ENCODE measurements at places on chromosomes 12 and 14.

DNA sequence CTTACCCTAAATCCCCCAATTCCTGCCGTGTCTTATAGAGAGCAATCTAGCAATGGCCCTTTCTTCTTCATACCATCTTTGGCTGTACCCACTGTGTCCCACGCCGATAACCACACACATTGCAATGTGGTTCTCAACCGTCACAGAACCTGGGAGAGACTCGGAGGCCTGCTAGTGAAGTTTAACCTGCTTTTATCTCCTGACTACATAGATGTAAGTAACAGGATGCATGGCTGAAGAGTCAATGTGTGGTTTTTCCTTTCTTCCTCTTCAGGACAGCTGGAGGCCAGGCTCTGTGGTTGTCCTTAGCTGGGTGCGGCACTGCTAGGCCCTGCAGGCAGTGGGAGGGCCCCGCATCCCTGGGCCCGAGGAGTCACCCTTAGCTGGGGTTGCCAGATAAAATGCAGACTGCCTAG, 51.3 kb downstream of the ZNF664 start:
- no peak for DNase-seq

DNA sequence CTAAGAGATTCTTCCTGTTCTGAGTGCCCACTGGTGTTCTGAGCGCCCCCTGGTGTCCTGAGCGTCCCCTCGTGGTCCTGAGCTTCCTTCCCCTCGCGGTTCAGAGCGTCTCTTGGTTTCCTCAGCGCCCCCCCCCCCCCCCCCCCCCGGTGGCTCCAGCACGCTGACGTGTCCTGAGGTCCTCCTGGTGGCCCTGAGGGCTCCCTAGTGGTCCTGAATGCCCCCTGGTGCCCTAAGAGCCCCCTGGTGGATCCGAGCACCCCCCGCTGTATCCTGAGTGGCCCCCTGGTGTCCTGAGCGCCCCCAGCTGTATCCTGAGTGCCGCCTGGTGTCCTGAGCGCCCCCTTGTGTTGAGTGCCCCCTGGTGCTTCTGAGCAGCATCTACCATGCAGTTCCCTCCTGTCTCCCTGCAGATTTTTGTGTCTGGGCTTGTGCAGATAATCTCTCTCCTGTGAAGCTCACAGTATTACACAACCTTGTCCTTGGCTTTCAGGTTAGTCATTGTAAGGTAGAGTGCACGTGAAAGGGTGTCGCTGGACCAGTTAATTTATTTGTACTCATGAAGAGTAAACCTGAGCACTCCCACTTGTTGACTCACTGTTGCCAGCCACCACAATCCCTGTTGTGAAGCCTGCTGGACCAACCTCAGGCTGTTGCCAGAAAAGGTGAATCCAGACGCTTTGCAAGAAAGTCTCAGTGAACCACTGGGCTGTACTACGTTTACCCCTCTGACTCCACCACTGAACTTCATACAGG, 1168.4 kb downstream of the TMEM121 start:
- no peak for DNase-seq

DNA sequence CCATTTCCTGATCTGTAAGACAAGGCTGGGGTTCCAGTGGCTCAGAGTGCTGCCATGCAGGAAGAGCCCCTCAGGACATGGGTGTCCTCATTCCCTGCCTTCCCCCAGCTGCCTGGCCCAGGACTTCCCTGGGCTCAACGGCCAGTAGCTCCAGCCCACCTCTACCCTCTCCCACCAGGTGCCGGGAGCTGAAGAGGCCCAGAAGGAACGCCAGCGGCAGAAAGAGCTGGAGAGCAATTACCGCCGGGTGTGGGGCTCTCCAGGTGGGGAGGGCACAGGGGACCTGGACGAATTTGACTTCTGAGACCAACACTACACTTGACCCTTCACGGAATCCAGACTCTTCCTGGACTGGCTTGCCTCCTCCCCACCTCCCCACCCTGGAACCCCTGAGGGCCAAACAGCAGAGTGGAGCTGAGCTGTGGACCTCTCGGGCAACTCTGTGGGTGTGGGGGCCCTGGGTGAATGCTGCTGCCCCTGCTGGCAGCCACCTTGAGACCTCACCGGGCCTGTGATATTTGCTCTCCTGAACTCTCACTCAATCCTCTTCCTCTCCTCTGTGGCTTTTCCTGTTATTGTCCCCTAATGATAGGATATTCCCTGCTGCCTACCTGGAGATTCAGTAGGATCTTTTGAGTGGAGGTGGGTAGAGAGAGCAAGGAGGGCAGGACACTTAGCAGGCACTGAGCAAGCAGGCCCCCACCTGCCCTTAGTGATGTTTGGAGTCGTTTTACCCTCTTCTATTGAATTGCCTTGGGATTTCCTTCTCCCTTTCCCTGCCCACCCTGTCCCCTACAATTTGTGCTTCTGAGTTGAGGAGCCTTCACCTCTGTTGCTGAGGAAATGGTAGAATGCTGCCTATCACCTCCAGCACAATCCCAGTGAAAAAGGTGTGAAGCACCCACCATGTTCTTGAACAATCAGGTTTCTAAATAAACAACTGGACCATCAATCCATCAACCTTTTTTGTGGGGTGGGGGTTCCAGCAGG, 17.6 kb downstream of the AGAP2 start:
- peak; percentile 1 for DNase-seq

GRCh38 chr14:68039593-68039992, 220.0 kb downstream of the RAD51B start:
- DNase-seq, result no peak

DNA sequence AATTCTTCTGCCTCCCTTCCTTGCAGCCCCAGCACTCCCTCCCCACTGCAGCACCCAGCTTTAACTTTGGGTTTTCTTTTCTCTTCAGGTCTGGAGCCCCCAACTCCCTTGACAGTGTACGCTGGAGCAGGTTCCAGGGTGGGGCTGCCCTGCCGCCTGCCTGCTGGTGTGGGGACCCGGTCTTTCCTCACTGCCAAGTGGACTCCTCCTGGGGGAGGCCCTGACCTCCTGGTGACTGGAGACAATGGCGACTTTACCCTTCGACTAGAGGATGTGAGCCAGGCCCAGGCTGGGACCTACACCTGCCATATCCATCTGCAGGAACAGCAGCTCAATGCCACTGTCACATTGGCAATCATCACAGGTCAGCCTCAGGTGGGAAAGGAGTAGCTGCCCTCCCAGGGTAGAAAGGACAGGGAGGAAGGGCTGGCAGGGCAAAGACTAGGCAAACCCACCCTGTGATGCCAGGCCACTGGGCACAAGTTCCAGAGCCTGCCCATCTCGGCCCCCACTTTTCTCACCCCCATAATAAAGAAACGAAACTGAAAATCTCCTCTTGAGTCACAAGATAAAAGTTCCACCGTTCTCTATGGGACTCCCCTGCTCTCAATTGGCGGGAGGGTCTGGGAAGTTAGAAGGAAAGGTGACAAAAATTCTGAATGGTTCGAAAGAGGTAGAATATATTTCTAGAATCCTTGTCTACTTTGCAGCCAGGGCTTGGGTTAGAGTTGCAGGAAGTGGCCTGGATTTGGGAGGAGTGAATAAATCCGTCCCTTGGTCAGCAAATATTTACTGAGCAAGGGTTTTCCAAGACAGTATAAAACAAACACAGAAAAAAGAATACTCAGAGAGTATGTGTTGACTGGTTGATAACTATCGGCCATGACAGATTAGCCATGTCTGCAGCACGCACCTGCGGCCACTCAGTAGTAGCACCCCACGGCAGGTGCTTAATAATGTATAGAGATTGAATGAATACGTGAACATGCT, 3.2 kb downstream of the LAG3 start:
- no peak for DNase-seq

DNA sequence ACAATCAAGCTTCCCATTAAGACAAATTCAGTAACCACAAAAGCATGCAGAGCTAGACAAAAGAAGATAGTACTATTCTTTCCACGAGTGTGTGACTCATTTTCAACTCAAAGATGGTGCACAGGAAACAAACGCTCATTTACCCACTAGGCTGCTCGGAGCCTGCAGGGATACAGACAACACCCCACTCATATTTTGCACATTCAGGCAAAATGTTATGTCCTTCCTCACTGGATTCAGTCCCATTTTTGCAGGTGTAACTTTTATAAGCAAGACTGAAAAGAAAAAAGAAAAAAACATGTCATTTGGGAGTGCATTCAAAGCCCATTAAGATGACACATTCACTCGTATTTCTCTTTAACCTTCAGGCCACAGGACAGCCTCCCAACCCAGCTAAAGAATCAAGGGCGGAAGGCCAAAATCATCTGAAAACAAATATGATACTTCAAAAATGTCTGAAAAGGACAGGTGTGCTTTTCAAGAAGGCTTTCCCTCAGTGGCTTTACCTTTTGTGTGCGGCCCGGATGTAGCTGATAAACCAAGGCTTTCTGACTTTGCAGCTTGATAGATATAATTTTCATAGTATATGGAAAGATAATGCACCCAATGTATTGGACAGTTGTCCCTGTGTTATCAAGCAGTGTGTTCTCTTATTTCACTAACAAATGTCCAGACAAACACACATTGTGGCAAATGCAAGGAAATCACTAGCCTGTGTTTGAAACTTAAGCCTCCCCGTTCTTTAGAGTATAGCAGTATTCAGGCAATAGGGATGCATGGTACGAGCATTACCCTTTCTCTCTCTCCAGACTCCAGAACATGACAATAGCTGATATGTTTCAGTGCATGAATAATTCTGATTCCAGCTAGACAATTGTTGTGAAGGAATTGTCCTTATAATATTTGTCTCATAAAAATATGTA, 147.8 kb upstream of the KRR1 start:
- DNase-seq, result peak; percentile 46

- no peak for DNase-seq
Measured at GRCh38 chr14:63205866-63206265, 1.6 kb downstream of the RHOJ start.

DNA sequence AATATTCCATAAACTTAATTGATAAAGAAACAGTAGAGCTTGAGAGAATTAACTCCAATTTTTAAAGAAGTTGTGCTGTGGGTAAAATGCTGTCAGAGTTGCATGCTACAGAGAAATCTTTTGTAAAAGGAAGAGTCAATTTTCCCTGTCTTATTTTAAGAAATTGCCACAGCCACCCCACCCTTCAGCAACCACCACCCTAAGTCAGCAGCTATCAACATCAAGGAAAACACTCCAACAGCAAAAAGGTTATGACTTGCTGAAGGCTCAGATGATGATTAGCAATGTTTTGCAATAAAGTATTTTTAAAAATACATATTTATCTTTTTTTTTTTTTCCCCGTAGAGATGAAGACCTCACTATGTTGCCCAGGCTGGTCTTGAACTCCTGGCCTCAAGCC, 6.5 kb upstream of the DRAM1 start:
- DNase-seq, result no peak

DNA sequence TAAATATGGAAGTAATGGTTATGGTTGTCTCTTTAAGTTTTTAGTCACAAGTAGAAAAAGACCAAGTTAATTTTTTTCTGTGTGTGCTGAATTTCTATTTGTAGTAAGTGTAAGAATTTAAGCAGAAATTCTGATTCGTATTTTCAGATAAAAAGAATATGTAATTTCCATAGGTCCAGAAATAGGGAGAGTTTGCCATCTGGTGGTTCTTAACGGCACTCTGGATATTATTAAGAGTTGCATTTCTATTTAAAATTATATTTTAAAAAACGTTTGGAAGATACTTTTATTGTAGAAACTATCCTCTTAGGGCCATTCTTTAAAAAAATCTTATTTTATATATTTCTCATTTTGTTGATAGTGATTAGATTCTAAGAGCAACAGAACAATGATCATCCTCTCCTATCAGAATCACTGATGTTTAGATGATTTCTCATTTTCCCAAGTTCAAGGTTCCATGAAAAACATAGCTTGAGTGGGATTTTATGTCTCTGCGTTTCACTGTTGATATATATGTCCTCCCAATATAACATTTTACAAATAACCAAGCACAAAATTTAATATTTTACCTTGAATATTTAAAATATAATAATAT, 88.3 kb downstream of the LRRK2 start:
- DNase-seq, result no peak

- DNase-seq, result no peak
Measured at GRCh38 chr12:6233121-6233971, 33.1 kb downstream of the CD9 start.

DNA sequence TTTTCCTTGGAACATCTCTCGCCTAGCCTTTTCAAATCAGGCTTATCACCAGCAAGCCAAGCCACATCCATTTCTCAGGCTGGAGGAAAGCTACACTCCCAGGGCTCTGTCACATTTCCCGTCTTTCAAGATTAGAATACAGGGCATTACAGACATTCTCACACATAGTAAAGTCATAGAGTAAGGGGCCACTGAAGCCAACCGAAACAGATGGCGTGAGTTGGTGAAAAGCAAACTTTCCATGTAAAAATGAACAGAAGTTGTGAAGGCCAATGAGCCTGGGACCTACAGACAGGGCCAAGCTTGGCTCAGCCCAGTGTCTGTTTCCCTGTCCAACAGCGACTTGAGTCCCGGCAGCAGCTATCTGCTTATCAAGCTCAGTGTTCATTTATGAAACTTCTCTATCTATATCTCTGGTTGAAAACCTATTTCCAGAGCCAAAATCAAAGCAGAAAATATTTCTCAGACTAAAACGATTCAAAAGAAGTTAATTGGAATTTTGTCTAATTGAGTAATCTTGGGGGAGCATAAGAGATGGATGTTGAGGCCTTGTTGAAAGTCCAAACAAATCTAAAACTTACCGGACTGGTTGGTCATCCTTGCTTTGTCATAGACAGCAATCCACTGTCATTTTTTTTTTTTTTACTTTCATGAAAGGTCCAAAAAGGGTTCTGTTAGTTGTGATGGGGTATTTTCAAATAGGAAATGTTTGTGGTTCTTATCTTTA, 105.6 kb downstream of the DAAM1 start:
- DNase-seq, result no peak

DNA sequence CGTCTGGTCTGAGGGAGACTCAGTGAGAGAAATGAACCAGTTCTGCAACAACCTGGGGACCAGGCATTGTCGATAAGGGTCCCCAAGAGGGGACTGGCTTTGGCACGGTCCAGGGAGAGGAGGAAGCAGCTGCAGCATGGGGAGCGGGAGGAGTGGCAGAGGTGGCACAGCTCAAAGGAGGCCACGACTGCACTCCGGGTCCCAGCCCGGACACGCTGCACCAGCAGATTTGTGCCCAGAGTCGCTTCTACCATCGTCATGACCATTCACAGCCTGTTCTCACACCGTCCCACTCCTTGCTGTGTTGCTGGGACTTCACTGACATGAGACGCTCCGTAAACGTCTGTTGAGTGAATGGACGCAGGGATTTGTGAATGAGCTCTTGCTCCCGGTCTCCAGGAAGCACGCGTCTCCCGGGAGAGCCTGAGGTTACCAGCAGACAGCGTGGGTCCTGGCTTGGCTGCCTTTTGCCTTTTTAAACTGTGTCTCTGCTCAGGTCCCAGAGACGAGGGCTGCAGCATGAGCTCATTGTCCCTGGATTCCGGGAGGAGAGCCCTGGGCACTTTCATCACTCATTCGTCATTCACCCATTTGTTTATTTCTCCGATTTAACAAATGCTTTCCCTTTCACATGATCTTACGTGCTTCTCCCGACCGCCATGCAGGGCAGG, 137.0 kb downstream of the PIWIL1 start:
- no peak for DNase-seq

Measured in urothelium cell line (cell line).